ENCODE measurements at places on chromosomes 12 and 14. TPM values are rescaled to one million over a fixed set of nuclear protein-coding genes. Genes with fewer than 3 reads are reported as not detected.

DNA sequence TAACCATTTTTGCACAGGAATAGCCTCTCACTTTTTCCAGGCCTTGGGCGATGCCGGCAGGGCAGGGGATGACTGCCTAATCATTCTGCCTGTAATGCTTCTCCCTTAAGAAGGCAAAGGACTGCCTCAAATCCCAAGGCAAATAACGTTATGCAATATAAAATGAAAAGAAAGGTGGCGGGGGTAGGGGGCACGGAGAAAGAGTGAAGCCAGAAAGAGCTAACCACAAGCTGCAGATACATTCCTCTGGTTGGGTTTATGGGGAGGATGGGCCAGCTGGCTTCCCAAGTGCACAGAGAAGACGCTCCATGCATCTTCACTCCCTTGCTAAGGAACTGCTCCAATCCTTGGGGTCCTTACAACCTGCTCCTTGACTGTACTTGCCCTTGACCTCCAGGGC is 229.5 kb downstream of the FOXN3 start:
- H3K27ac ChIP-seq = no peak overlapping the region
- no peak for DNase-seq
- peaks cover 9% of the 10 kb centered on the region for H3K27me3 ChIP-seq
- H3K4me1 ChIP-seq = no peaks in the 10 kb centered on the region

- peaks cover 35% of the 10 kb centered on the region for H3K4me1 ChIP-seq
- DNase-seq = no peak
- peaks cover 7% of the 10 kb centered on the region for H3K36me3 ChIP-seq
- H3K27ac ChIP-seq = no peak overlapping the region
Measured at GRCh38 chr12:8037046-8037663, 4.6 kb downstream of the FOXJ2 start.

DNA sequence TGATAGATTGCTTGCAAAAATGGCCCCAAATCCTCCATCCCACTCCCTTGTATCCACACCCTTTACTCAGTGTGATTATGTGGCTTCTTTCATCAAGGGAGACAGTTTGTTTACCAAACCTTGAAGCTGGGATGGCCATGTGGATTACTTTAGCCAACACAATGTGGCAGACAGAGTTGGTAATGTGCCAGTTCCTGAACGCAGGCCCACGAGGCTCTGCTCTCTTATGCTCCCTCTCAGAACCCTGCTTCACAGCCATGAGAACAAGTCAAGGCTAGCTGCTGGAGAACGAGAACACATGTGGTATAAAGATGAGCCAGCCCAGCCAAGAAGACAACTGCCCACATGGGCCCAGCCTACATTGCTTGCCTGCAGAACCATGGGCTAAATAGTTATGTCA is 162.3 kb downstream of the NDUFA12 start:
- no peak for DNase-seq
- H3K36me3 ChIP-seq = no peaks in the 10 kb centered on the region
- H3K4me3 ChIP-seq = no peak overlapping the region

- no peak overlapping the region for H3K27ac ChIP-seq
- H3K4me1 ChIP-seq = no peaks in the 10 kb centered on the region
- H3K27me3 ChIP-seq = no peaks in the 10 kb centered on the region
- DNase-seq = no peak
- H3K4me3 ChIP-seq = no peak overlapping the region
Measured at GRCh38 chr12:70576341-70577282, 60.6 kb downstream of the PTPRB start.

GRCh38 chr14:96602186-96602585 is 100.0 kb downstream of the PAPOLA start:
- H3K36me3 ChIP-seq = no peaks in the 10 kb centered on the region
- no peak overlapping the region for H3K27ac ChIP-seq
- no peaks in the 10 kb centered on the region for H3K4me1 ChIP-seq
- peaks cover 7% of the 10 kb centered on the region for H3K27me3 ChIP-seq

- peak overlapping the region; percentile 77 for H3K4me3 ChIP-seq
- peaks cover 10% of the 10 kb centered on the region for H3K4me1 ChIP-seq
Measured at GRCh38 chr12:70364695-70365397, 1.2 kb upstream of the KCNMB4 start.

DNA sequence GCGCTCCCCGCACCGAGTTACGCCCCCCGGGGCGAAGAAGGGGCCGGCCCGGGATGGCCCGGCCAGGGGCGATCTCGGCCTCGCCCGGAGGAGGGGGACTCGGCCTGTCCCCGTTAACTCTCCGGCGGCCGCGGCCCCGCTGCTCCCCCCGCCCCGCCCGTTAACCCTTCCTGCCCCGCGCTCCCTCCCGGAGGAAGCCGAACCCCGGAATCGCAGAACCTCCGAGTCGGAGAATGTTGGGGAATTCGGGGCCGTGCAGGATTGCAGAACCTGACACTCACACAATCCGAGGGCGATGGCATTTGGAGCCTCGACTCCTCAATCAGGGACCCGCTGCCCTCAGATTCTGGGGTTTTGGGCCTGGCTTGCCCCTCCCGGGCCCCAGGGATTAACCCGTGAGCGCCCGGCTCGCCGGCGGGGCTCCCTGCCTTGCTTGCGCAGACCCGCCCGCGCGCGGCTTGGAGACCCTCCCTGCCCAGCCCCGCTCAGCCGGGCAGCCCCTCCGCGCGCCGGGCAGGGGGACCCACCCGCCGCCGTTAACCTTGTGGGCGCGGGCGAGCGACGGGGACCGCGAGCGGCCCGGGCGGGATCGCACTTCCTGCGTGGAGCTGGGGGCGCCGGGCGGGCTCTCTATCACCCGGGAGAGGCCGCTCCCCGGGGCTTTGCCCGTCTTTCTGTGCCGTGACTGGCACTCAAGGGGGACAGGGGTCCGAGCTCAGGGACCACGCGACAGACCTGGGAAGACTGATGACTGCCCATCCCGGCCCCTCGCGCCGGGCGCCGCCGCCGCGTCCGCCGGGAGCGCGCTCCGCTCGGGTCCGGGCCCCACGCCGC is 18.8 kb downstream of the BEGAIN start:
- H3K36me3 ChIP-seq = no peaks in the 10 kb centered on the region
- H3K4me1 ChIP-seq = peaks cover 2% of the 10 kb centered on the region
- H3K27ac ChIP-seq = no peak overlapping the region
- peaks cover 72% of the 10 kb centered on the region for H3K27me3 ChIP-seq
- no peak for DNase-seq
- H3K4me3 ChIP-seq = no peak overlapping the region

The ABCD2 gene
- not detected for total RNA-seq

The ABCB9 gene
- total RNA-seq = 10.5 TPM

The RD3L gene
- not detected for total RNA-seq

All from progenitor cell of endocrine pancreas (in vitro differentiated cells).